Uterus (tissue), 4 donors: ENCODE measurements at places on chromosomes 3 and 15. TPM values are rescaled to one million over a fixed set of nuclear protein-coding genes. Genes with fewer than 3 reads are reported as not detected.

Gene SPINK8
- not detected for total RNA-seq

Gene EMC7
- 19.5 TPM for total RNA-seq

Gene ATR
- 29.5 TPM for total RNA-seq

Gene ANKDD1A
- total RNA-seq, result 18.0 TPM

Gene SLC15A2
- 5.6 TPM for total RNA-seq

Gene OR5K2
- not detected for total RNA-seq

Gene PPP1R14D
- total RNA-seq, result not detected

Gene RTP4
- 0.51 TPM for total RNA-seq

Gene KIF7
- total RNA-seq, result 2.0 TPM

Gene KBTBD13
- total RNA-seq, result not detected

Gene GABRB3
- 1.7 TPM for total RNA-seq

Gene MESP2
- total RNA-seq, result not detected

Gene OSTN
- not detected for total RNA-seq

Gene NEDD4
- 13.3 TPM for total RNA-seq

Gene STAG1
- 41.5 TPM for total RNA-seq

Gene RPL39L
- total RNA-seq, result 3.5 TPM

Gene GPR87
- 0.21 TPM for total RNA-seq

Gene C2CD4B
- total RNA-seq, result 4.7 TPM

Gene GDPGP1
- under 0.01 TPM for total RNA-seq

Gene ARGFX
- total RNA-seq, result not detected

Gene LHFPL4
- not detected for total RNA-seq

Gene MEIS2
- 124 TPM for total RNA-seq

Gene CELSR3
- total RNA-seq, result 3.4 TPM

Gene MGA
- total RNA-seq, result 54.8 TPM

Gene GPR149
- total RNA-seq, result not detected

Gene SYNPR
- total RNA-seq, result not detected

Gene LYSMD2
- 8.5 TPM for total RNA-seq

Gene IGF1R
- 37.1 TPM for total RNA-seq

Gene RSL24D1
- 162 TPM for total RNA-seq

Gene BTLA
- total RNA-seq, result 0.62 TPM

Gene MESD
- total RNA-seq, result 27.1 TPM

Gene GNL3
- 41.5 TPM for total RNA-seq

Gene SCG3
- total RNA-seq, result not detected

Gene TWF2
- total RNA-seq, result 52.7 TPM
